ENCODE measurements at places on chromosomes 5 and 9. TPM values are rescaled to one million over a fixed set of nuclear protein-coding genes. Genes with fewer than 3 reads are reported as not detected.

FBP2 gene
- polyA plus RNA-seq, result 45.8 TPM

HEMGN gene
- not detected for polyA plus RNA-seq

SPINK7 gene
- not detected for polyA plus RNA-seq

ADGRD2 gene
- polyA plus RNA-seq, result not detected

PRRX2 gene
- polyA plus RNA-seq, result 8.4 TPM
